ENCODE measurements at places on chromosomes 16 and 17.

DNA sequence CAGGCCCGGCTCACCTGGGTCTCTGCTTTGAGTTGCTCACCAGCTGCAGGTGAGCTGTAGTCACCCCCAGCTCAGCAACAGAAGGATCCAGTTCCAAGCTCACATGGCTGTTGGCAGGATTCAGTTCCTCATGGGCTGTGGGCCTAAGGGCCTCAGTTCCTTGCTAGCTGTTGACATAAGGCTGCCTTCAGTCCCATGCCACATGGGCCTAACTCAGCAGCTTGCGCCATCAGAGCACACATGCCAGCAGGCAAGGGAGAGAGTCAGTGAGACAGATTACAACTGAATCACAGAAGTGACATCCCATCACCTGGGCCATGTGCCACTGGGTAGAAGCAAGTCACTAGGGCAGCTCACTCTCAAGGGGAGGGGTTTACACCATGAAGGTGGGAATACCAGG is 24.7 kb downstream of the PSMD7 start:
- DNase-seq: no peak

GRCh38 chr17:62189377-62189776 is 124.3 kb upstream of the MED13 start:
- no peak for DNase-seq

DNA sequence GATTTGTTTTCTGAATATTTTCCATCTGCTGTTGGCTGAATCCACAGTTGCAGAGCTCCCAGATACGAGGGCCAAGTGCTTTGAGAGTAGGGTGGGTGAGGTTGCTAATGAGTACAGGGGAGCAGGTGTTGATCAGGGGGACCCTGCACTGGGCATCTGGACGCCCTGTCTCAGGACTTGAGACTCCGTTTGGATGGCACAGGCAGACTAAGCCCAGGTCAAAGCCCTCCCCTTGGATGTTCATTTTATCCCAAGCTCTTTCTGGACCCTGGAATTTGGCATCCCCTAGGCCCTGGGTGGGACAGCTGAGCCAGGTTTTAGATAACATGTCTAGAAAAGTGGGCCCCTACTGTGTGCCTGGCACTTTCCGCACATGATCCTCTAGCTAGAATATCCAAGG is 12.1 kb downstream of the USP6 start:
- no peak for DNase-seq

GRCh38 chr16:79006765-79007164 is 593.8 kb downstream of the MAF start:
- no peak for DNase-seq

GRCh38 chr17:8798846-8799569 is at the start of gene MFSD6L:
Gene MFSD6L (minus strand): TSS chr17:8799365. CDS start chr17:8799120, 245 bp downstream.
- no peak for DNase-seq

DNA sequence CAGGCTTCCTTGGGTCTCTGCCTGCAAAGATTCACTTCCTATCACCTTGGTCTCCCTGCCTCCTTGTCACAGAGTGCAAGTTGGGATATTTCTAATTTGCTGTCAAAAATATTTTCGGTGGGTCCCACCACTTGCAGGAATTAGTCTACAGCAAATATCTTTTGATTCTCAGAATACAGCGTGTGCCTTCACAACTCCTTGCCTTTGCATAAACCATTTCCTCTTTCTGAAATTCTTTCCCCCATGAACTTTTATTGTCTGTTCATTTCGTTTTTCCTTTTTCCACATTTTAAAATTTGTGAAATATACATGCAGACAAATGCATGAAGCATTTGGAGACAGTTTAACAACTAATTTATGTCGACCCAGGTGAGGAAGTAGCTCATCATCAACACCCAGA is 60.0 kb downstream of the HS3ST3B1 start:
- DNase-seq: no peak
